ENCODE measurements at places on chromosomes 5 and 9.

GRCh38 chr5:172640822-172641358, at the start of gene NEURL1B:
Gene NEURL1B, plus strand, starts transcription at chr5:172641263. Its CDS starts 144 bp downstream, at chr5:172641407.
- DNase-seq, result peak; percentile 95

- peak; percentile 73 for DNase-seq
Observed at GRCh38 chr5:98927242-98927988, 1.4 kb downstream of the CHD1 start.

DNA sequence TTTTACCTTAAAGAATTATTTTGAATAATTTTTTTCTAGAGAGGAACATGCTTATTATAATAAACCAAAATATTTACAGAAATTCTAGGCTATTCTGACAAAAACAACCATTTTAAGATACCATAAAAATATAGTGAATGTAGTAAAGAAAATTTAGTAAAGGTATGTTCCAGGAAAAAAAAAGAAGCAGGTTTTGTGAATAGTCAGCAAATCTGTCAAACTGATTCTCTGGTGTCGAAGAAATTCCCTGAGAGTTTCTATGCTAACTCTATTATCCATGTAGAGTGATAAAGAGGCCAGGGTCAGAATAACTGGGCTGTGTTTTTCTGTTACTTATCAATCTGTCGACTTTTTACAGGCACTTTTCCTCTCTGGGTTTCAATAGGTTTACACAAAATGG, 459.2 kb downstream of the KIF4B start:
- no peak for DNase-seq

DNA sequence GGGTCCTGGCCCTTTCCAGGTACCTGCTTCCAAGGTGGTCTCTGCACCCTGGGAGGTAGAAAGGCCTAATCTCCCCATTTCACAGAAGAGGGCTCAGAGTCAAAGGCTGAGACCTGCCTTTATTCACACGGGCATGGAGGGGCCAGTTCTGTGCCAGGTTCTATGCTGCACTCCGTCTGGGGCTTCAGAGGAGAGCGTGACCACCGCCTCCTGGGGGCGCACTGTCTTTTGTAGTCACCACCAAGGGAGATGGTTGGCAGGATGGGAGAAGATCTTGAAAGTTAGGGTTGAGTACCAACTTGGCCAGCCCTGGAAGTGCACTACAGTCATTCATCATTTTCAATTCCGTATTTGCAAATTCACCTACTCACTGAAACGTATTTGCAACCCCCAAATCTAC, 23.7 kb upstream of the PRDM12 start:
- DNase-seq, result peak; percentile 13

GRCh38 chr5:79800979-79801827, 111.6 kb downstream of the CMYA5 start:
- DNase-seq, result no peak

GRCh38 chr9:68794898-68795297, 89.9 kb downstream of the PIP5K1B start:
- DNase-seq, result no peak

DNA sequence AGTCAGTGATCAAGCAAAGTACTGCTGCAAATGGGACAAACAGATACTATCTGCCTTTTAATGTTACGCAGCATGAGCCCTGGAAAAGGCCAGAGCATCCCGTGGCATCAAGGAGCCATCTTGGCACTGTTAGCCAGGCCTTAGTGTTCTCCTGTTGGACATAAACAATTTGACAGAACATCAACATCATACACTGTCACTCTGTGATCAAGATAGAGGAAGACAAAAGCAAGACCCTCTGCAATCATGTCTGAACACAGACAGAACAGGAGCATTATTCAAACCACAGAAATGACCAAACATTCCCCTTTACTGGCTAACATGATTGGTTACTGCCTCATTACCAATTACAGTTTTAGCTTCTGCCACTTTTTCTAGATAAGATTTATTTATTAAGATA, 21.2 kb upstream of the ROPN1L start:
- DNase-seq, result no peak

DNA sequence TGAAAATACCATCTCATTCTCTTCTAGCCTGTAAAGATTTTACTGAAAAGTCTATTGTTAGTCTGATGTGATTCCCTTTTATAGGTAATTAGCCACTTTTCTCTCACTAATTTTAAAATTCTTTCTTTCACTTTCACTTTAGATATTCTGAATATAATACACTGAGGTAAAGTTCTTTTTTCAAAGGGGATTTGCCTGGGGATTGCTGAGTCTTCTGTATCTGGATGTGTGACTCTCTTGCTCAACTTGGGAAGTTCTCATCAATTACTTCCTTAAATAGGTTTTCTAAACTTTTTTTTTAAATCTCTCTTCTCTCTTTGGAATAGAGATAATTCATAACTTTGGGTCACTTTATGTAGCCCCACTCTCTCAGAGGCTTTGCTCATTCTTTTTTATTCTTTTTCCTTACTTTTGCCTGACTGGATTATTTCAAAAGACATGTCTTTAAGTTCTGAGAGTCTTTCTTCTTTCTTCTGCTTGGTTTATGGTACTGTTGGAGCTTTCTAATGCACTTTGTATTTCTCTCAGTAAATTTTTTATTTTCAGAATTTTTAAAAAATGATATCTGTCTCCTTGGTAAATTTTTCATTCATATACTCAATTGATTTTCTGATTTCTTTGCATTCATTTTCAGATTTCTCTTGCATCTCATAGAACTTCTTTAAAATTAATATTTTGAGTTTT, 55.9 kb upstream of the IL12B start:
- no peak for DNase-seq

GRCh38 chr5:132232465-132232864, 4.8 kb upstream of the P4HA2 start:
- DNase-seq, result no peak

DNA sequence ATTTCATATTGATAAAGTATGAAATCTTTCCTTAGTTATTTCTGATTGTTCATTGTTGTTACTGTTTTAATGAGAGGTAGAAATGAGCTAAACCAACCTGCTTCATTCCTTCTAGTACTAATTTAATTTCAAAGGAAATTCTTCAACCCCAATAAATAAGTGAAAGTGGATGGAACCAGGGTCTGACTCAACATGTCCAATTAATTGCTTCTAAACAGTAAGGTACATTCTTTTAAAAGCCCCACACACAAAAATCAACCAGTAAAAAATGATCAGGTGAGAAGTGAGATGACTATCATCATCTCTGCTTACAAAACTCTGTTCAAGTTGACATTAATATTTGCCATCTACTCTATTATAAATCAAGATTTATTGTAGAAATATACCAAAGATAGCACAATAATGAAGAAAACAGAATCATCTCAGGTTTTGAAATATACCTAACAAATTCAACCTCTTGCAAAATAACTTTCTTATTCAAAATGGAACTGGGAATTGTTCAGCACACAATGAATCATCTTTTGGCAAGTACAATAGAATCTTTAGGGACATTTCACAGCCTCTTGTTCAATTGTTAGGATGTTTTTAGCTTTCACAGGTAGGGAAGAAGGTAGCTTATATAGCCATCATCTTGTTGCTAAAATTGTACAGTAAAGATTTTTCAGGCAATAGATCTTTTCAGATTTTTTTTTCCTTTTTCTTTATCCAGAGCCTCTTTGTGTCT, 114.5 kb downstream of the RPS23 start:
- peak; percentile 8 for DNase-seq

DNA sequence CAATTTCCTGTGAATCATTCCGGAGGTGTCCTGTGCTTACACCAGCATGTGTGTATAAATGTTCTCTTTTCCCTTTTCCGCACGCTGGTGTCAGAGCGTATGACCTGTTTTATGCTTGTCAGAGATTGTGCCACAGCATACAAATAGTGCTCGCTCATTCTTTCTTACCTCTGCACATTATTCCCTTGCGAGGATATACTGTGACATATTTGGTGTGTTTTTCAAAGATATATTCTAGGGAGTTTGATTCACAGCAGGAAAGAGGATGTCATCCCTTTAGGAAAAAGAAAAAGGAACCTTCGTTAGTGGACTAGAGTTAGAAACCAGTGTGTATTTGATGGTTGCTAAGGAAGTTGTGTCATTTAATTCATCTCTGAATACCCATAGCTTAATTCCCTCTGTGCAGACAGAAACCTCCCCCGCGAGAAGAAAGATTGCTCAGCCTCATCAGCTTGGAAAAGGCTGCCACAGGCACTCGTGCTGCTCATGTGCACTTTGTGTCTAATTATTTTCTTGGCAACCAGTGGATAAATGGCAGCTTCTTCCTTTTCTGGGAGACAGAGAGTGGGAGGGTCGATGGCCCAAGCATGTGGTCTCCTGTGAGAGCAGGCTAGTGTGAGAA, 14.7 kb upstream of the CCIN start:
- peak; percentile 24 for DNase-seq

DNA sequence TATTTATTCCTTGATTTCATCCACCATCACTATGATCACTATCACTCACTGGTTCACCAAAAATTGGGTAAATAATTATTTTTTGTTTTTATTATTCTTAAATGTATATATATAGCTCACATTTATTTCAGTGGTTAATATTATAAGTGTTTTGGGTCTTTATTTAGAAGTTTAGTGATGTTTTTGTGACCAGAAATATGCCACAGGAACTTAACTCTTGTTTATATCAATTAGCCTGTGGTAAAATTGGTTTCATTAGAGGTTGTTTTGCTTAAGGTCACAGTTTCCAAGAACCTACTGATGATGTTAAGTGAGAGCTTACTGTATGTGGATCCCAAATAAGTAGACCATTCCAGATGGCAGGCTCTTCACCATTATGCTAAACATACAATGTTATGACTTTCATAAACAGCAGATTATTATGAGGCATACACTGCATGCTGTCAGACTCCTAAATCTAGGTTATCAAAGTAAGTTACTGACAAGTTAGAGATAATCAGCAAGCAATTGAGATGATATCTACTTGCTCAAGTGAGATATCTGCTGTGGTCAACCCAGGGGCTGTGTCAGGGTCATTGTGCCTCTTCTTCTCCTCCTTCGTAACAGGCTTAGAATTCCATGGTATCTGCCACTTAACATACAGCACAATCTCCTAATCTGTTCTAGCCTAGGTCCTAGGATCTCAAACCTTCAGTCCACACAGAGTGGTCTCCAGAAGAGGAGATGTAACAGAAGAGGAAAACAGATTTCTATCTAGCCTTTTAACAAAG, 57.6 kb downstream of the NR3C1 start:
- no peak for DNase-seq

GRCh38 chr5:139141446-139142204, 56.5 kb downstream of the SIL1 start:
- no peak for DNase-seq

DNA sequence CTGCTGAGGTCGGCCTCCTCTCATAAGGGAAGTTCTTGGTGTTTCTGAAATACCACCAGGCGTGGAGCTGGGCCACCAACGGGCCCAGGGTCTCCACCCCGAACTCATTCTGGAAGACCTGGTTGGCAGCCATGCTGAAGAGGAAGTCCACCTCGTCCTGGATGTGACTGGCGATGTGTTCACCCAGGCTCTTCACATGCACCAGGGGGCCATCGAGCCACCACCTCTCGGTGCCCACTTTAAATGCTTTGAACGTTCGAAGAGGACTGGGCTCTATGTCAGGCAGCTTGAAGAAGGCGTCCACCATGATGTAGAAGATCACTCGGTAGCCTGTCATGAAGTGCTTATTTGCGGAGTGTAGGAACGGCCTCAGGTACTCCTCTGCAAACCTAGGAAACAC, 15.1 kb downstream of the GLT6D1 start:
- DNase-seq, result no peak

DNA sequence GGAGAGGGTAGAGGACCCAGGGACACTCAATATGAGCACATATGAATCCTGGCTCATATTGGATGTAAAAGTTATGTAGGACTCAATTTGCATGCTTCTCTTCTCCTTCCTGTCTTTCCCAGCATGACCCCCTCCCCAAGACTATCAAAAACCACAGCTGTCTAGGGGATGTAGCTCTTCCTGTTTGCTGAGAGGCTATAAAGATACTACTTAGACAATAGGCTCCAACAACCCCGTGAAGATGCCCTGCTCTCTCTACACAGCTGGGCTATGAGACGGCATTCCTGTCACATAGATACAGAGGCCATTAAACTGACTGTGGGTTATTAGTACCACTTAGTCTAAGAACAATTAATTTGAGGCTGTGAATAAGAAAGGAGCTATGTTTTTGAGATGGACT, 56.5 kb upstream of the PCSK1 start:
- DNase-seq, result peak; percentile 50

DNA sequence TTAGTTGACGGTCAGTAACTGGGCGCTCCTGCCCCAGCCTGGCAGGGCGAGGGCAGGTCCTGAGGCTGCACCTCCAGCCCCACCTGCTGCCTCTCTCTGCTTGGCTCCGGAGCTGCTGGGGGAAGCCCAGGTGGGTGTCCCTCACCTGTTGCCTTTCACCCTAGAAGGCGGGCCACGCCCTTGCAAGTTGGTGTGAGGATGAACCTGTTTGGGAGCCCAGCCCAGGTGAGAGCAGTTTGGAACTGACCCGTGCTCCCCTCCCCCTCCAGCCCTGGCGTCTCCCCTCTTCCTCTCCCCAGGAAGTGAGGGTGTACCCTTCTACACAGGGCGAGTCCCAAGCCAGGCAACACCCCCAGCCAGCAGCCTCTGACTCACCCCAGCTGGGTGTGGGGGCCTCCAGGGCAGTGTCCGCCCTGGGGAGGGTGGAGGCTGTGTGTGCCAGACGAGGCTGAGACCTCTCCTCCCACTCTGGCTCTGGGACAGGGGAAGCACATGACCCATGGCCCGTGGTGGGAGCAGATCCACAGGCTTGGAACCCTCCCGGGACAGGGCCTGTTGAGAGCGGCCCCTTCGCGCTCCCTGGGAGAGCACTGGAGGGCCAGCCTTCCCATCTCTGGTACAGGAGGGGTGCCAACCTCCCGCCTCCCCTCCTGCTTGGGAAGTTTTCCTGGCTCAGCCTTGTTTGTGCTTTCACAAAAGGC, 10.4 kb downstream of the LRRC8A start:
- no peak for DNase-seq

DNA sequence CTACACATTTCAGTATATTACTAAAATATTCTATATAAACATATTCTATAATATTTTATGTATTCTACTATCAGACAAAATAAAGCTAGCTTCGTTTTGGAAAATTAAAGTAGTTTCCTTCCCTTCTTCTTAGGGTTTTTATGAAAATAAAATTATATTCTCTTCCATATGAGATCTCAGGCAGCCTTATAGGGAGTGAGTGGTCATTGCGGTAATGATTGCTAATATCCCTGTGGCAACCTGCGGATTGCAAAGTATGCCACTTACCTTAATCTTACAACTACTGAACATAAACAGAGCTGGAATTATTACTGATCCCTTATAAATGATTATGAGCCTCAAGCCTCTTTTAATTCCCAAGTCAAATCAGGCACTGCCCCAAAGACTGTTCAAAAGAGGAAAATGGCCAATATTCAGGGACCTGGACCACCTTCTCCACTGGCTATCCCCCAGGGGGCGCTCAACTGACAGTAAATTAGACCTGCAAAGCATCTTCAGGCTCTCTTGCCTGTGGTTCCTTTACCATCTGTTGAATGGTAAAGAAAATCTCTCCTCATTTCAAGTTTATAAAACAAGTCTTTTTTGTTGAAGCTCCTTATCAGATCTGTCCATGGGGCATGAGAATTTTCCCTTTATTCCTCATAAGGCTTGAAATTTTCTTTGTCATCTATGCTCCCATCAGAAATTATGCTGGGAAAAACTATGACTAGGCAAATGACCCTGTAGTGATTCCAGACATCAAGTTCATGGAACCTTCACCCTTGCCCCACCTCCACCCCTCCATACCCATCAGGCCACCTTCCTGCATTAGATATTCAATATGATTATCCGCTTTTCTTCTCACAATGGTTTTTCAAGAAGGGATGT, 163.9 kb downstream of the CEMIP2 start:
- DNase-seq, result peak; percentile 75

Measured in NCI-H69 (cell line).